ENCODE measurements at places on chromosomes 6 and 20. TPM values are rescaled to one million over a fixed set of nuclear protein-coding genes. Genes with fewer than 3 reads are reported as not detected.

DZANK1 gene
- 3.0 TPM for total RNA-seq

TSPO2 gene
- total RNA-seq = not detected

HLA-DRB5 gene
- not detected for total RNA-seq

TREM2 gene
- not detected for total RNA-seq

LIN28B gene
- 1.4 TPM for total RNA-seq

SCGN gene
- total RNA-seq = not detected

GATA5 gene
- total RNA-seq = 0.37 TPM

TRIM10 gene
- not detected for total RNA-seq

LCA5 gene
- 0.84 TPM for total RNA-seq

RHAG gene
- total RNA-seq = 0.09 TPM

QRSL1 gene
- total RNA-seq = 8.6 TPM

BPI gene
- total RNA-seq = not detected

PRSS35 gene
- 0.07 TPM for total RNA-seq

MDC1 gene
- 16.4 TPM for total RNA-seq

PPP1R3D gene
- 2.6 TPM for total RNA-seq

TBXT gene
- total RNA-seq = not detected

PSORS1C1 gene
- total RNA-seq = 6.1 TPM
